MG63 (cell line): ENCODE measurements at places on chromosomes 7 and 10. TPM values are rescaled to one million over a fixed set of nuclear protein-coding genes. Genes with fewer than 3 reads are reported as not detected.

The PPRC1 gene
- total RNA-seq: 6.7 and 13.3 TPM in 2 replicates

The PON1 gene
- total RNA-seq: not detected in 2 replicates

The ZMIZ1 gene
- 9.5 and 22.4 TPM in 2 replicates for total RNA-seq

The TMEM236 gene
- total RNA-seq: not detected in 2 replicates

The ITPRID1 gene
- not detected in 2 replicates for total RNA-seq

The RSPH10B2 gene
- 0.20 TPM in 1 of 2 replicates, not detected in the other for total RNA-seq
